ENCODE measurements at places on chromosomes 2 and 18. TPM values are rescaled to one million over a fixed set of nuclear protein-coding genes. Genes with fewer than 3 reads are reported as not detected.

DNA sequence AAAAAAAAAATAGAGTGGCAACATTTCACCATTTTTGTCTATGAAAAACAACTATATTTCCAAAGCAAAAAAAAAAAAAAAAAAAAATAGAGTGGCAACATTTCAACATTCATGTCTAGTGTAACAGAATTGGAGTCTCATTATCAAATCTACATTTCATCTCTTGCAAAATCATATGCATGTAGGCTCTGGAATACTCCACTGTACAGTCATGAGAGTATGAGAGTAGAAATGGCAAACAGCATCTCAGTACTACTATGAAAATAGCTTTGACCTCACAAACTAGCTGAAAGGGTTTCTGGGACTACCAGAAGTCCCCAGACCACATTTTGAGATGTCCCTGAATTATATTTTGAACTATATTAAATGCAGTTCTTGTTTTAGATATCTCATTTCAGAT lies 82.8 kb downstream of the SMAD2 start:
- no peaks in the 10 kb centered on the region for H3K4me1 ChIP-seq
- H3K4me3 ChIP-seq: no peak overlapping the region
- peaks cover 68% of the 10 kb centered on the region for H3K36me3 ChIP-seq
- no peaks in the 10 kb centered on the region for H3K27me3 ChIP-seq
- H3K27ac ChIP-seq: no peak overlapping the region

SERPINB10 gene
- not detected for total RNA-seq

GRCh38 chr2:73386342-73386868 lies 769 bp downstream of the ALMS1 start:
- H3K27me3 ChIP-seq: no peaks in the 10 kb centered on the region
- H3K36me3 ChIP-seq: no peaks in the 10 kb centered on the region
- no peak for DNase-seq

CHRNA1 gene
- not detected for total RNA-seq

DNA sequence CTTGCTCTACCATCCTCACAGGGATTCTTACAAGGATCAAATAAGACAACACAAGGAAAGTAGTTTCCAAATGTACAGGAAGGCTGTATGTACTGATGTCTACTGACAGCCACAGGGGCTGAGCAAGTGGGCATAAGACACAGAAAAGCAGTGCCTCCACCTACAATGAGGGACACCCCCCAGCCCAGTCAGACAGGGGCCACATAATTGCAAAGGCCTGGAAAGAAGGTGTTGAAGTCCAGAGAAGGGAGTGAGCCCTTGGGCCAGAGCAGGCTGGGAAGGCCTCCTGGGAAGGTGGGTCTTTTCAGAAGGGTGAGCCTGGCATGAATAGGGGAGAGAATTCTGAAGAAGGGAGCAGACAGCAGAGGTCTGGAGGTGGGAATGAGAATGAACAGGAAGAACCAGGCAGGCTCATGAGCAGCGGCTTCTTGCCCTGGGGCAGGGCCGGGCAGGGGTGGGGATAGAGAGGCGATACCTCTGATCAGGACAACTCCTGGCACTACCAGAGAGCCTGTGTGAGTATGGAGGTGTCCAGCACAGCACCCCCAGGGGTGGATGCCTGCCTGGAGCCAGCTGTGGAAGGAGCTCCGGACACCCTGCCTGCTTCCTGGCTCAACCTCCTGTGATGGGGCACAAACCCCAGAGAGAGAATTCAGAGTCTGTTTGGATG lies 30.1 kb downstream of the HS1BP3 start:
- peak overlapping the region; percentile 98 for H3K27ac ChIP-seq
- no peaks in the 10 kb centered on the region for H3K27me3 ChIP-seq
- H3K4me1 ChIP-seq: peaks cover 99% of the 10 kb centered on the region
- H3K36me3 ChIP-seq: peaks cover 51% of the 10 kb centered on the region
- no peak overlapping the region for H3K4me3 ChIP-seq

RESP18 gene
- not detected for total RNA-seq

CRYGD gene
- total RNA-seq: not detected

CFAP221 gene
- total RNA-seq: 1.7 TPM

GRCh38 chr2:219907011-219907365 lies 279.6 kb downstream of the SLC4A3 start:
- no peaks in the 10 kb centered on the region for H3K4me1 ChIP-seq
- no peak for DNase-seq
- no peak overlapping the region for H3K4me3 ChIP-seq
- H3K36me3 ChIP-seq: no peaks in the 10 kb centered on the region

DNA sequence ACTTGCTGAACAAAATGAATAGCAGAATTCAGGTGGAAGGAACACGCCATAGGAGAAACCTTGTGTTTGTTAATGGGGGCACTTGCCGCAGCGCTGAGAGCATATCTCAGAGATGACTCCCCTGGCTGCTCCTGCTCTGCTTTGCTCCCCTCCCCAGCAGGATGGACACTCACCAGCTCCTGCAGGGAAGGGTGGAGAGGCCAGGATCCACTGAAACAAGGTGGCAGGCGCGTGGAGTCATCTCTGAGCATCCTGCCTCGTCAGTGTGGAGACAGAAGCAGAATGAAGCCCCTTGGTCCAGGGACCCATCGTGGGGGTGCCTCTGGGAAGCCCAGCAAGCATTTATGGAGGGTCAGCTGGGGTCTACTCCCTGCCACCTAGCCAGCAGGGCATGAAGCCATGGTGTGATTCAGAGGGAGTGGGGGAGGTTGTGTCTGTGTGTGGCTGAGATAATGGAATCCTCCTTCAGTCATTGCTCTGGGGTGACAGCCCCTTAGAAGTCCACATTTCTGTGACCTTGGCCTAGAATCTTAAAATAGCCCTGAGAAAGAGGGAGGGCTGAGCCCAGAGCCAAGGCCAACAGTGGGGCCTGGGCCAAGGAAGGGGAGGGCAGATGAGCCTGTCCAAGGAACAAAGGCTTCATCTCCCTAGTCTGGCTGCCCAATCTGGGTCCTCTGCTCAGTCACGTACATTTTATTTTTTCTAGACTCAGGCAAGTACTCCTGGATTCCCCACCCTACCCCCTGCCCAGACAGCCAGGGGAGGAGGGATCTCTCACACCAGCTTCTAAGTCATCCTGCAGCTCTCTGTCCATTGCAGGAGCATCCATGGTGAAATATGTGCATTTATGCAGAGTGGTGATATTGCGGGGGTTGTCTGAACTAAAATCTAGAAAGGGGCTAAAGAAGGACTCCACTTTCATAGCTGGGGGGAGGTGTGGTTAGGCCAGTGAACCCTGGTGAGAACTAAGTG lies 215.4 kb downstream of the ZBTB7C start:
- H3K27ac ChIP-seq: no peak overlapping the region
- H3K4me1 ChIP-seq: peaks cover 11% of the 10 kb centered on the region
- H3K36me3 ChIP-seq: no peaks in the 10 kb centered on the region
- H3K4me3 ChIP-seq: no peak overlapping the region
- H3K27me3 ChIP-seq: peaks cover 5% of the 10 kb centered on the region

ZBTB7C gene
- 6.3 TPM for total RNA-seq

ACTG2 gene
- total RNA-seq: 0.62 TPM

IL1A gene
- total RNA-seq: not detected

C2orf15 gene
- not detected for total RNA-seq

LINC00305 gene
- not detected for total RNA-seq

DNA sequence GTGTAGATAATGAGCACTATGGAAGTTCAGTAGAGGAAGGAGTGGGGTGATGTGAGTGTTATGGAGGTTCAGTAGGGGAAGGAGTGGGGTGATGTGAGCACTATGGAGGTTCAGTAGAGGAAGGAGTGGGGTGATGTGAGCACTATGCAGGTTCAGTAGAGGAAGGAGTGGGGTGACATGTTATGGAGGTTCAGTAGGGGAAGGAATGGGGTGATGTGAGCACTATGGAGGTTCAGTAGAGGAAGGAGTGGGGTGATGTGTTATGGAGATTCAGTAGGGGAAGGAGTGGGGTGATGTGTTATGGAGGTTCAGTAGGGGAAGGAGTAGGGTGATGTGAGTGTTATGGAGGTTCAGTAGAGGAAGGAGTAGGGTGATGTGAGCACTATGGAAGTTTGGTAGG lies 116.3 kb upstream of the SMAD7 start:
- peaks cover 4% of the 10 kb centered on the region for H3K4me1 ChIP-seq
- no peaks in the 10 kb centered on the region for H3K27me3 ChIP-seq
- DNase-seq: no peak
- H3K4me3 ChIP-seq: no peak overlapping the region
- H3K27ac ChIP-seq: no peak overlapping the region

FAM136A gene
- 24.8 TPM for total RNA-seq

UGT1A4 gene
- not detected for total RNA-seq

DNA sequence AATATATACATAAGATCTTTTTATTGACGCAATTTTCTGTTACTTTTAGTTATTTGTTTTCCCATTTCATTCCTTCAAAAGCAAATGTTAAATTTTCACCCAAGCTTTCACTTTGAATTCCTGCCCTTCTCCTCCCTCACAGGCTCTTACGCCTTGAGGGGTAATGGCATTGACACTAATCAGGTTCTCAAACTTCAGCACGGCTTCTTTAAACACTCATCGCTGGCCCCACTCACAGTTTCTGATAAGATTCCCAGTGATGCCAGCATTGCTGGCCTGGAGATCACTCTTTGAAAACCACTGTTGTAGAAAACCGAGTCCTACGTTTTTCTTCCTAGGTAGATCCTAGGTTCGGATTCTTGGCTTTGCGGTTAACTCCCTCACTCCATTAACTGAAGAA lies 105.6 kb upstream of the EPB41L3 start:
- no peaks in the 10 kb centered on the region for H3K36me3 ChIP-seq
- H3K4me1 ChIP-seq: no peaks in the 10 kb centered on the region
- H3K4me3 ChIP-seq: no peak overlapping the region
- DNase-seq: no peak

- no peaks in the 10 kb centered on the region for H3K36me3 ChIP-seq
- no peak overlapping the region for H3K27ac ChIP-seq
- H3K4me1 ChIP-seq: no peaks in the 10 kb centered on the region
- no peak for DNase-seq
- no peak overlapping the region for H3K4me3 ChIP-seq
Observed at GRCh38 chr18:75810516-75810915, 383.0 kb upstream of the SMIM21 start.

GAD1 gene
- not detected for total RNA-seq

KIF1A gene
- total RNA-seq: 1.1 TPM

DNA sequence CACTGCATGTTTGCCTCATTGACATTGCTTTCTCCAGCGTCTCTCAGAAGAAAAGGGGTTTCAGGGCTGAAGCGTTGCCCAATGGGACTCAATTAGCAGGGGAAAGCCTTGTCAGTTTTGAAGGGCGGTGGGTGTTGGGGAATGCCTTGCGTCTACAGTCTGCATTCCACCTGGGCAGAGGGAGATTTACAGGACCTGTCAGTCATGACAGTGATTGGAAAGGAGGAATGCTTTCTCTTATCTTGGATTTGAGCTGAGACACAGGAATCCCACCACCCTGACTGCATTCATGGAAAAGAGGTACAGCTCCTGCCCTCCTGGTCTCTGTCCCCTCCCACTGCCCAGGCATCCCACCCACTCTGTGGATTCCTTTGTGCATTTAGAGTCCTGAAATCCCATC lies 123.9 kb downstream of the ACKR3 start:
- no peak overlapping the region for H3K4me3 ChIP-seq
- no peaks in the 10 kb centered on the region for H3K27me3 ChIP-seq
- H3K27ac ChIP-seq: no peak overlapping the region
- DNase-seq: no peak
- no peaks in the 10 kb centered on the region for H3K36me3 ChIP-seq

GRCh38 chr18:42736074-42736473 lies 379.4 kb downstream of the RIT2 start:
- H3K4me1 ChIP-seq: no peaks in the 10 kb centered on the region
- no peaks in the 10 kb centered on the region for H3K27me3 ChIP-seq
- DNase-seq: no peak
- H3K36me3 ChIP-seq: no peaks in the 10 kb centered on the region
- H3K4me3 ChIP-seq: no peak overlapping the region

DNA sequence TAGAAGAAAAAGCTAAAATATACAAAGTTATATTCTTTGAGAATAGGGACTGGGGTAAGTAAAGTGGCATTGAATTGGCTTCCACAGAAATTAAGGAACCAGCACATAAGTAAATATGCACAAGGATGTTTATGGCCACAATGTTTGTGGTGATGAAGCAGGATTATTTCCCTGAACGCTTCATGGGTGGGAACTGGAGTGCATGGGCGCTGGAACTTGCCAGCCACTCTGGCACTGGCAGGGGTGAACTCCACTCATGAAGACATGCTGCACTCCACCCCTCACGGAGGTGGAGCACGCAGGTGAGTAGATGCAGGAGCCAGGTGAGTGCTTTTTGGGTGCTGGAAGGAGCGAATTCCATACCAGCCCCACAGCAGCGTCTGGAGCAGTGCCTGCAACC lies 94.1 kb downstream of the BCL2 start:
- no peak for DNase-seq
- no peaks in the 10 kb centered on the region for H3K4me1 ChIP-seq
- H3K4me3 ChIP-seq: no peak overlapping the region
- no peaks in the 10 kb centered on the region for H3K36me3 ChIP-seq
- H3K27me3 ChIP-seq: no peaks in the 10 kb centered on the region
- no peak overlapping the region for H3K27ac ChIP-seq

DNA sequence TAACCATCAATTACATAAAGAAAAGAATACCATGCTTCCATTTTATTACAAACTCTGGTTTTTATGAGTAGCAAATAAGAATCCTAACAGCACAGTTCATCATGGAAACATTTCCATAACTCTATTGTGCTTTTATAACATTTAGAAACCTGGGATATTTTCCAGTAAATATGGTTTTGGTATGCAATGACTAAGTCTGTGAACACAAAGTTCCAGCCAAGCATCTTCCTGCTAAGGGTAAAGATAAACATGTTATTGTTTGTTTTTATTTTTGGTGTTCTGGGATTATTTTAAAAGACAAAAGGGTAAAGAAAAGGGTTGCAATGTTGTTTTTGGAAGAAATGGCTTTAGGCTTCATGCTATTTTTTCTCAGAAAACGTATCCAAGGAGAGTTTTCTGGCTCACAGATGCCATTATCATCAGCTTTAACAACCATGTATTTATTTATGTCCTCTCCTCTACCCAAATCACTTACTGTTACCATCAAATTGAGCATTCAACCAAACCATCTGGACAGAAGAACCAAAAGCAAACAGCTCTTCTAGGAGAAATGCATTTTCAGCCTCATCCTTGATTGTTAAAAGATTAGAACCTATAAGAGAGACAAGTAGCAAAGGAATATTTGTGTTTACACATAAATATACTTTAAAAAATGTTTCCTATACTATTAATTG lies 116.0 kb downstream of the PLA2R1 start:
- no peak overlapping the region for H3K27ac ChIP-seq
- peaks cover 39% of the 10 kb centered on the region for H3K4me1 ChIP-seq
- H3K36me3 ChIP-seq: no peaks in the 10 kb centered on the region
- DNase-seq: no peak
- H3K4me3 ChIP-seq: no peak overlapping the region

GRCh38 chr18:48064978-48065600 lies 134.6 kb upstream of the SMAD2 start:
- H3K27ac ChIP-seq: no peak overlapping the region
- H3K27me3 ChIP-seq: peaks cover 2% of the 10 kb centered on the region
- no peak for DNase-seq
- no peaks in the 10 kb centered on the region for H3K4me1 ChIP-seq
- H3K4me3 ChIP-seq: no peak overlapping the region

- DNase-seq: no peak
- H3K27me3 ChIP-seq: no peaks in the 10 kb centered on the region
- no peak overlapping the region for H3K27ac ChIP-seq
- no peak overlapping the region for H3K4me3 ChIP-seq
- H3K36me3 ChIP-seq: no peaks in the 10 kb centered on the region
Observed at GRCh38 chr2:83233781-83234180, 1225.3 kb downstream of the SUCLG1 start.

- H3K27me3 ChIP-seq: peaks cover 10% of the 10 kb centered on the region
- no peak for DNase-seq
- H3K36me3 ChIP-seq: no peaks in the 10 kb centered on the region
- H3K27ac ChIP-seq: no peak overlapping the region
- H3K4me3 ChIP-seq: no peak overlapping the region
Observed at GRCh38 chr2:110869472-110870446, 137.4 kb downstream of the ACOXL start.

SLC40A1 gene
- total RNA-seq: 31.1 TPM

LCT gene
- not detected for total RNA-seq

Measured in heart right ventricle (tissue), 16 donors.